Activated CD4-positive, alpha-beta T cell treated with anti-CD3 and anti-CD28 coated beads for 24 hours (primary cell): ENCODE measurements at places on chromosomes 5 and 9.
A peak's percentile ranks its signal among the peaks of the same experiment; 100 is the strongest.

DNA sequence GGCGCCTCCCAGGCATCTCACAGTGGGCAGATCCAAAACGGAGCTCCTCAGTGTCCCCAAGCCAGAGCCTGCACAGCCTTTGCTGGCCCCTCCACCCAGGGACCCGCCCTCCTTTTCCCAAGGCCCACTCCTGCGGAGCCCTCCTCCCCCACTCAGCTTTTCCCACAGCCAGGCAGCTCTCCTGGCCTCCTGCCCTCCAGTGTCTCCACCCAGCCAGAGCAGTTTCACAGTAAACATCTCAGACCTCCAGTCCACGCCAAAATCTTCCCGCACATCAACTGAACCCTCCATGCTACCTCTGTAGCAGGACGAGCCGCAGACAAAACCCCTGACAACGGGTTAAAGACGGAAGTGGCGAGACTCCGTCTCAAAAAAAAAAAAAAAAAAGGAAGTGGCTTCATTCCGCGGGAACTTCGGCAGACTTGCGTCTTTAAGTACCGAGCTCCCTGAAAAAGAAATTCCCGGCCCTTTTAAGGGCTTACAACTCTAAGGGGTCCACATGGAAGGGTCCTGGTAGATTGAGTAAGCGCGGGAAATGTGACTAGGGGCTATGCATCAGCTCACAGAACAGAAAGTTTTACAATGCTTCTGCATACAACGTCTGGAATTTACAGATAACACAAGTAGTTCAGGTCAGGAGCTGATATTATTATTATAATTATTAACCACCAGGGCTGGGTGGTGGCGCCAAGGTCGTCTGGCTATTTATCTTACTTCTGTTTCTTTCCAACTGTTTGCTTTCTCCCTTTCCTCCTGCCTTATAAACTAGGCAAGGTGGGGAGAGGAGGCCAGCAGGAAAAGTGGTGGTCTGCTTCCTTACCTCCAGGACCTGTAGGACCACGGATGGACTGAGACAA, 11.4 kb upstream of the GRIN1 start:
- no peak for DNase-seq

DNA sequence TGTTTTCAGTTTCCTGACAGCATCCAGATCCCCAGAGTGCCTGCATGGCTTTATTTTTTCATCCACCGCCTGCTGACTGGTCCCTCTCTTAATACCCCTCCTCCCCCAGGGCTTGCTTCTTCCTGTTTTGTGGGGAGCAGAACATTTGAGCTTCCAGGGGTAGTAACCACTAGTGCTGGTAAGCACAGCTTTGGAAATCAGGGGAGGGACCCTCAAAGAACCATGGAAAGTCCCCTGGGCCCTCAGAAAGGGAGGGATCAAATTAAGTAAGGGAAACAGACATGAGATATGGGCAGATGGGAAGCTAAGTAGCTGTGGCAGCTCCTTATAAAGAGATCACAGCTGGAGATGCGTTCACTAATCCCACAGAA, 26.8 kb downstream of the GRIA1 start:
- DNase-seq = no peak

DNA sequence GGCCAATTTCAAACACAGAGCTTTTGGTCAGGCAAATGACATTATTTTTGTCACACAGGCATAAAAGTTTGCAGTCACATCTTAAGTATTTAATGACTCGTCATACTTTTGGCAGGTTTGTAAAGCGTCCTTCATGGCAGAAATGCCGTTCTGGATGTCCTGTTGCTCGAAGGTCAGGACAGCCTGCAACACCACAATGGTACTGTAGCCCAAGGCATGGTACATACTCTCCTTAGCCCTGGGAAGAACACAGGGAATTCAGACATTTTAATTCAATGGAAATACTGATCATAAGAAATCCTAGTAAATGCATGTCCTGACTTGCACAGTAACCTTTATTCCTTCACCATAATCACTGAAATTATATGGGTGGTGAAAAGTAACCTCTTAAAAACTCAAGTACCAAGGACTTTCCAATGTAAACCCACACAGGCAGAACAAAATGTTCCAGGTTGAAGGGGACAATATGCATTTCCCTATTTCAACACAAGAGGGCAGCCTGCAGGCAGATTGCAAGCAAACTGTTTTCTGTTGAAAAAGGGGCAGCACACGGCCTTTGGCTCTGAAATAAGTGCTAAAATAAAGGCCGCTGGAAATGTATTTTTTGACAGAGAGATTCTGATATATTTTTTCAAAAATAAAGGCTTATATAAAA, 95.7 kb downstream of the TTC39B start:
- DNase-seq = peak; percentile 19

DNA sequence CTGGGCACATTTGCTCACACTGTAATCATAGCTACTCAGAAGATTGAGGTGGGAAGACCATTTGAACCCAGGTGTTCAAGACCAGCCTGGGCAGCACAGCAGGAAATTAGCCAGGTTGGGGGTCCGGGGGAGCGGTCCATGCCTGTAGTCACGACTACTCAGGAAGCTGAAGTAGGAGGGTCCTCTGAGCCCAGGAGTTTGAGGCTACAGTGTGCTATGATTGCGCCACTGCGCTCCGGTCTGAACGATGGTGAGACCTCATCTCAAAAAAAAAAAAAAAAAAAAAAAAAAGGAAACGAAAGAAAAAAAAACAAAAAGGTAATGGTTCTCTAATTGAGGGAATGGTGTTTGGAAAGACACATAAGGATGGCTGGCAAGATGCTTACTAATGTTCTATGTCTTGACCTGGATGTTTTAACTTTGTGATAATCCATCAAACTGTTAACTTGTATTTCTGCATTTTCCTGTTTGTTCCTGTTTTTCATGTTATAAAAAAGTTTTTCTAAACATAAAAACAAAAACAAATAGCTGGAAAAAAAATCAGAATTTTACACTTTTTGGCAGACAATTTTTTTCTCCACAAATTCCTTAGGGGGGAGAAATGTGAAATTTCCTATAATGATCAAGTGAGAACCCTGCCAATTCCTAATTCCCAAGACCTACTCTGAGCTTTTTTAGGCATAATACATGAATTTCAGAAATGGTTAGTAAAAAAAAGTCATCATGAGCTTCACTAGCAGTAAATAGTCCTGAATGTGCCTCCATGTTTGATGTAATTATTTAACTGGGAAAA, 96.9 kb downstream of the DENND1A start:
- no peak for DNase-seq

- DNase-seq = no peak
Measured at GRCh38 chr5:54883374-54884194, 101.8 kb downstream of the ESM1 start.

- no peak for DNase-seq
Measured at GRCh38 chr9:132986114-132986513, 7.6 kb downstream of the GFI1B start.

DNA sequence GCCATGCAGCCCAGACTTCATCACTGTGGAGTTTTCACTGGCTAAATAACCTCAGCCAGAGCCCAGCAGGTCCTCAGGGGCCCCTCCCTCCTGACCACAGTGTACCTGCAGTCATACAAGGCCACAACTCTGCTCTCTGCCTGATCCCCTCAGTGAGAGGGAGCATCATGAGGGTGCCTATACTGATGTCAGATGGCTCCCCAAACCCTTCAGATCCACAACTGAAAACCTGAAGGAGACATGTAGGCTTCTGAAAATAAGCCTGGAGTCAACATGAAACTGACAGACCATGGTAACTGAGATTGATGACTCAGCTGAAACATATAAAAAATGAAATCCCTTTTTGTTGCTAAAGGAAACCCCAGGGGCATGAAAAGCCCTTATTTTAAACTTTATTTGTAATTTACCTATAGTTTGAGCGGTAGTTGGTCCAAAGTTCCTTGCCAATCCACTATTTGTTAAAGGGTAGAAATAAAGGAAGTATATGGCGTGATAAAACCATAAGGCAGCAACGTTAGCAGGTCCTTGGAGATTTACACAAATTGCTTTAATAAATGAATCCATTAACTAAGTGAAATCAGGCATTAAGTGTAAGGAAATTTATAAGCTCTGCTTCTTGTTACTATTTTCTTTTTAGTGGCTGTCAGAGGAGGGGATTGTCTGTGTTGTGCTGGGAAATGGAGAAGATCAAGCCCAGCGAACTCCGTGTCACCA, 68.3 kb downstream of the FGF1 start:
- no peak for DNase-seq

- DNase-seq = no peak
Measured at GRCh38 chr5:180599981-180600553, 8.8 kb upstream of the SCGB3A1 start.

DNA sequence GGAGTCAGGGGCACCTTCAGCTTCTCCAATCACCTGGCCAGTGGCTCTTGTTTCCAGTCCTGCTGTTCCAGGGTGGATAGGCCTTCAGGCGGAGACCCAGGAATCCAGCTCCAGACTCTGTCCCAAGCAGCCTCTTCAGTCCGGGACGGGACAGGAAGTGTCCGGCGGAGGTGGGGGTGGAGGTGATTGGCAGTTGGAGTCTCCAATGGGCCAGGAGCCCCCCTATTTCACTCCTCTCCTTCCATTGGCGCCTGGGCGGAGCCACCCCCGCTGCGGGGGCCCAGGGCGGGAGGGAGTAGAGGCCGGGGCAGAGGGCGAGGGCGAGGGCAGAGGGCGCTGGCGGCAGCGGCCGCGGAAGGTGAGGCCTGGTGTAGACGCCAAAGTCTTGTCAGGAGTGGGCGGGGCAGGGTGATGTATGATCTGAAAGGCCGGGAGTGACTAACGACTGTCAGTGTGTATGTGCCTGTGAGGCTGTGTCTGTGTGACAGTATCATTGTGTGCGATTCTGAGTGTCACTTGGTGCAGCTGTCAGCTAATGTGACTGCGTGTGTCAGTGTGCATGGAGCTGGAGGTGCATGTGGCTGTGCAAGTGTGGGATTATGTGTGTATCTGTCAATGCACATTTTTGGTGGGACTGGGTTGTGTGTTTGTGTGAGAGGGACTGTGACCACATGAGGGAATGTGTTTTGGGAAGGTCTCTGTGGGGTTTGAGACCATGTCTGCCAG, at the start of gene IL11RA:
TSS of gene IL11RA (plus strand) at position 310 of the 726 bp plus-strand sequence. CDS start 3,033 bp downstream, outside the sequence.
- peak; percentile 45 for DNase-seq

DNA sequence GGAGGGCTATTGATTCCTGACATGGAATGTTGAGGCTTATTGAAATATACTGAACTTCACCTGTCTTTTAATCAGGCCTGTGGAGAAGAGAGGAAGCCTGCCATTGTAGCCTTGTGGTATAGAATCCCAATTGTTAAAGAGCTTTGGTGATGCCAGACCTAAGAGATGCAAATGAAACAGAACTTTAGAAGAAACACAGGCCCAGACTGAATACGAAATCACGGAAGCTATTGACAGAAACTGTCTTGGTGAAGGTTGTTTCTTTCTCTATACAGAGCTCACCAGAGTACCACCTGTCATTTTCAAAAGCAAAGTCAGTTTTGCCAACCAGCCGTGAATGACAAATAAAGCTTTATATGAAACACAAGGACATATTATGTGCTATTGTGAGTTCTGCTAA, 660.3 kb downstream of the ISL1 start:
- no peak for DNase-seq

- DNase-seq = no peak
Measured at GRCh38 chr9:94663140-94663539, 23.8 kb upstream of the FBP1 start.

DNA sequence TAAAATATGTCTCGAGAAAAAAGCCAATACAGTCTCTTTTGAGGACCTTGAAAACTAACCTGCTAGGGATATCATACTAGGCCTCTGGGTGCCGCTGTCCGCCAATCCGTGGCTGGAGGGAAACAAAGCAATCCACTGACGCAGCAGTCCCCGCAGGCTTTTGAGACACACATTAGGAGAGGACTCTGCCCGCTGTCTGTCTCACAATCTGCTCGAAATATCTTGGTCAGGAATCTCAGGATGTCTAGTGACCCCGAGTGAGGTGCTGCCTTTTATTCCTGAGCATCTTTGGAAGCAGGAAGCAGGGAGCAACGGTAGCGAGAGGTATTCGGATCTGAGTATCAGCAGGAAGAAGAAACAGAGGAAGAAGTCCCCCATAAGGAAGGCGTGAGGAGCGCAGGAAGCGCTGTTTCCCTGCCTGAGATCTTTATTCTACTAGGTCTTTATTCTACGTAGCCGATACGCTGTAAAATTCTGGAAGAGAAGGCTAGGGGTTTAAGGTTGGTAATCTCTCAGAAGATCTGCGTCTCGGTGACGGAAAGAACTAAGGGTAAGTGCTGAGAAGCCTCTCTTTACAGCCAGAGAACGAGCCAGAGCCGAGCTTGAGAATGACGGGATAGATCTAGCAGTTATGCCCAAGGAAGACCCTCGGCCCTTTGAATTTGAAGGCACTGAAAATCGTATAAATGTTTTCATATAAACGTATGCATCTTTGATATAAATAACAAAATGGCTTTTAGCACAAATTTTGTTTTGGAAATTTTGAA, 4.0 kb upstream of the PCDHGA1 start:
- DNase-seq = peak; percentile 36

DNA sequence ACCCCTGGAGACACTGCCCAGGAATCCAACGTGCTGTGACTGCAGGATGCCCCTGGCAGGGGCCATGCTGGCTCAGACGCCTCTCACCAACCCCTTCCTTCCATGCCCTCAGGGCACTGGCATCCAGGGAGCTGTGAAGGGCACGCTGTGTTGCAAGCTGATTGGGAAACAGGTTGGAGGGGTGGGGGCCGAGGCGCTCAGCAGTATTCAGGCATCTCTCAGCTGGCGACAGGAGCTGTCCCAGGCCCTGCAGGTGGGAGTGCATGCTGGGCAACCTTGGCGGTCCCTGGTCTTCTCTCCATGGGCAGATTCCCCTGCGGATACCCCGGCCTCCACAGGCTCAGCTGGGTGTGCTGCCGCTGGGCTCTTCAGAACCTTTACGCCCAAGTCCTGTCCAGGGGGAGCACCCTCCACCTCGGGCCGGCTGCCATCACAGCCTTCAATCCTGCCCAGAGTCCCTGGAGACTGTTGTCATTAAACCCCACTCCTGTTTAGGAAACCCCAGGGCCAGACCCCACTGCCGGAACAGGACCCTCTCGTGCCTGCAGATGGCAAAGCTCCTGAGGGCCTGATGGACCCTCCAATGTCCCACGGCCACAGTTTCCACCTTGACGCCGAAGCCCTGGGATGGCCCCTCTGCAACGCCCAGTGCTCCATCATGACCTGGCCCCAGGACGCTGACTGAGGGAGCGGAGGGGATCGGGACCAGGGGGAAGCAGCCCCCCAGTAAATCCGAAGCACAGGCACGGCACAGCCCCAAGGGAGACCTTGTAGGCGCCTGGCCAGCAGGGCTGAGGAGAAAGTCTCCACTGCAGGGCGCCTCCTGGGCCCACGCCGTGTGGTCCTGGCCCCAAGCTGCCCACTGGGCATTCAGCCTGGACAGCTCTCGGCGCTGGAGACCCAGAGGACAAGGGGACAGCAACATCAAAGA, 9.3 kb downstream of the TPPP start:
- DNase-seq = no peak

DNA sequence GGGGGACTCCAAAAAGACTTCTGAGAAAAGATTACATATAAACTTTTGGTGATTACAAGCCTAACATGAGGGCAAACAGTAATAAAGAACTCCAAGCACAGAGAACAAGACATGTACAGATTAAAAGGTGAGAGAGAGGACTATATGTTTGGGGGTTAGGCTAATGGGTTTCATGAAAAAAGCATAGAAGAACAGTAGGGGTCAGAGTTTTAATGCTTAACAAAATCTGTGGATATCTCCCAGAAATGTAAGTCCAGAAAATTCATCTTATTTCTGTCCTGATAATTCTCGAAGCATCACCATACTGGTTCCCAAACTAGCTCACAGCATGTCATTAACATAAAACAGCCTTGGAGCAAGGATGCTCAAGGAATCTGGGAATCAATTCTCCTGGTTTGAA, 137.2 kb downstream of the ARRDC3 start:
- no peak for DNase-seq
